Stimulated activated CD4-positive, alpha-beta T cell treated with anti-CD3 and anti-CD28 coated beads, Interleukin-12 subunit alpha, Interleukin-12 subunit beta, amount 100 ng/mL, for 24 hours (primary cell): ENCODE measurements at places on chromosomes 4 and X.

GRCh38 chr4:38008571-38009021 is 48.4 kb downstream of the PTTG2 start:
- no peak for DNase-seq

DNA sequence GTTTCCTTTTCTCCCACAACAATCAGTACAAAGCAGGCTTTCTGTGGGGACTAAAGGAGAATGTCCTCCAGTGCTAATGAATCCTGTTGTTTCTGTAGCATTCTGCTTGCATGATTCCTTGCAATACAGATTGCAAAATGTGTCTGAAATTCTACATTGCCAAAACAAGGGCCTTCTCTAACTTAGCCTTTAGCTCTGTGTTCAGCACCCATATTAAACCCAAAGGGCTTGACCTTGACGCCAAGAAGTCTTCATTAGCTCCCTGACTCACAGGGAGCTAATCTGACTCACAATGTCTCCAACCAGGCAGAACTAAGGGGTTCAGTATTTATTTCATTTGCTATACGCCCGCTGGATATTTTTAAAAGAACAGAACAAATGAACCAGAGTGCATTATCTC is 241.4 kb upstream of the CLNK start:
- DNase-seq, result no peak

DNA sequence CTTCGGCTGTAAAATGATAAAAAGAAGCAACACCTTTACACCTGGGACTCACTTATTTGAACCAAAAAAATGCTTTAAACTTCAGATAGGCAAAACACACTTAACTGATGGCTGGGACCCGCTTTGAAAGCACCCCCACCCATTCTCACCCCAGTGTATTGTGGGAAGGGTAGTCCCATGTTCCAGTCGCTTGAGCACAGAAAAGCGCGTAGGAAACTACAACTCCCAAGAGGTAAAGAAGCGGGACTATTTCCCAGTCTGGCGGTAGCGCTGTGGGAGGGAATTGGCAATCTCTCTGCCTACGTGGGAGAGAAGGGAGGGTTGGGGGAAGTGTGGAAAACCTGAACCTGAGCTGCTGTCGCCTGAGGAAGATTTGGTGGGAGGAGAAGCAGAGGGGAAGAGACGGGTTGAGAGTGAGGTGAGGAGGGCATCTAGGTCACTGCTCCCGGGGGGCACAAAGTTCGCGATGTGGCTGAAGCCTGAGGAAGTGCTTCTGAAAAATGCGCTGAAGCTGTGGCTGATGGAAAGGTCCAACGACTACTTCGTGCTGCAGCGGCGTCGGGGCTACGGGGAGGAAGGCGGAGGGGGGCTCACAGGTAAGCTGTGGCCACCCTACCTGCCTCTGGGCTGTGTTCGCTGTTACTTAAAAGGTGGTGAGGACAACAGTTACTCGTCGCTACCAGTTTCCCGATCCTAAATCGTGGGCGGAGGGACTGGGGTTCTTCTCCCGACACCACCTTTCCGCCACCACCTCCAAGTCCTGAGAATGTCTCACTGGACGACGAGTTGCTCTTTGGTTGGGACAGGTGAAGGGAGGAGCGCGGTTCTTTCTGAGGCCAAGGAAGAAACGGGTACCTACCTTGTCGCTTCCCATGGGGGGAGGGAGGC is at the start of gene TBC1D8B:
TSS of gene TBC1D8B (plus strand) at position 286 of the 888 bp plus-strand sequence. CDS start at position 467, 181 bp downstream.
- DNase-seq, result peak; percentile 5

DNA sequence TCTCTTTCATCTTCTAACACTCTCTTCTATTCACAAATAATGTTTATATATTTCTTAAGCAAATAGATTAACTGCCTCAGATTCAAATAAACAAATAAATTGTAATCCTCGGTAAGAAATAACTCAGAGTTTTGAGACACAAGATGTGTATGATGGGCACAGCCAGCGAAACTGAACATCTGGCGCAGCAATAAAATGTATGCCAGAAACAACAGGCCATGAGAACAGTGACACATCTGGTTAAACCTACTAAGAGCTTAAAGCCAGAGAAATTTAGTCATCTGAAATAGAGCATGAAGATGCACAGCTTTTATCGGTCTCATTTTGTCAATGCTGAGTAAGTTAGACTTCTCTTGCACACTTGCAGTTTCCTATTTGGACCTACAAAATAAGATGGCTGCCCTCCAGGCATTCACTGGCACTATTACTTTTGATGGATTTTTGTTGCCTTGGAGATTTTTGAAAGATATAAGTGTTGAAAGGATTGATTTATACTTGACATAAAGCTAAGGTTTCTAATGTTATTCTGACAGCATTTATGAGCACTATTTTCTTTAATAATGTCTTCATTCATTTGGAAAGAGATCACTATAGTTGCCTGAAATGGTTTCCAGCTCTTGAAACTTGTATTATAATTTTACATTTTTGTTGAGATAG is 1444.0 kb downstream of the PCDH18 start:
- DNase-seq, result no peak

DNA sequence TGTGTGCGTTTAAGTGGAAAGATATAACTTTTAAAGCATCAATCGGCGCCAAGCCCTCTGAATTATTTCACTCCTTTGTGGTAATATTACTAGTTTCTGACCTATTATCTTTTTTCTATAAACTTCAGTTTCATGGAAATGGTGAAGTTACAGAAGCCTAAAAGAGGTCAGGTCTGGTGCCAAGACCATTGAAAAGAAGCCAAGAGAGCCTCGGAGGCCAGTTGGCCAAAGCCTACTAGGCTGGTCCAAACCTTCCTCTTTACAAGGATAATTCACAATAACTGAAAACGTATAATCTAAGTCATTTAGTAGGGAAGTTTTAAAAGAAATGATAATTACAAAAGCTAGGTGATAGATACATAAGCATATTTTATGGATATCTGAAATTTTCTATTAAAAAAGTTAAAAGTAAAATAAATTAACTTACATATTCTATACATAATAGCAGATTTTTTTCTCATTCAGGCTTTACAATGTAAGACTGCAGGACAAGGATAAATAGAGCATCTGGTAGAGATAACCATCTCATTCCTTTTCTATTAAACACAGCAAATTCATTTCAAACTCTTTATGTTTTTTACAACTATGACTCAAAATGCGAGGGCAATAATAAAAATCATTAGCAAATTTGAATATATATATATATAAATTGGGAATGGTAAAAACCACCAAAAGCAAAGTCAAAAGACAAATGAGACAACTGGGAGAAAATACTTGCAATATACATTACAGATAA is 49.2 kb downstream of the WDFY3 start:
- no peak for DNase-seq

- no peak for DNase-seq
Observed at GRCh38 chrX:101057093-101057714, 5.3 kb upstream of the TRMT2B start.

- peak; percentile 29 for DNase-seq
Observed at GRCh38 chr4:147590249-147590920, 26.8 kb upstream of the TMEM184C start.

GRCh38 chrX:38080808-38081207 is 74.5 kb downstream of the SYTL5 start:
- no peak for DNase-seq

DNA sequence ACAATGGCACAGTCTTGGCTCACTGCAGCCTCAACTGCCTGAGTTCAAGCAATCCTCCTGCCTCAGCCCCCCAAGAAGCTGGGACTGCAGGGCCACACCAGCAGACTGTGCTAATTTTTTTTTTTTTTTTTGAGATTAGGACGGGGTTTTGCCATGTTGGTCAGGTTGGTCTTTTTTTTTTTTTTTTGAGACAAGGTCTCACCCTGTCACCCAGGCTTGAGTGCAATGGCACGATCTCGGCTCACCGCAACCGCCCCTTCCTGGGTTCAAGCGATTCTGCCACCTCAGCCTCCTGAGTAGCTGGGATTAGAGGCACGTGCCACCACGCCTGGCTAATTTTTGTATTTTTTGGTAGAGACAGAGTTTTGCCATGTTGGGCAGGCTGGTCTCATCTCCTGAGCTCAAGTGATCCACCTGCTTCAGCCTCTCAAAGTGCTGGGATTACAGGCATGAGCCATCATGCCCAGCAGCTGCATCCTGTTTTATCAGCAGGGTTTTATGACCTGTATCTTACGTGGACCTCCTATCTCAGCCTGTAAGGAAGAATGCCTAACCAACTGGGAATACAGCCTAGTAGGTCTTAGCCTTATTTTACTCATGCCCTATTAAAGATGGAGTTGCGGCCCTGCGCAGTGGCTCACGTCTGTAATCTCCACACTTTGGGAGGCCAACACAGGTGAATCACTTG is 13.2 kb upstream of the MRPL1 start:
- DNase-seq, result no peak

- no peak for DNase-seq
Observed at GRCh38 chrX:109812236-109812635, 79.2 kb upstream of the ACSL4 start.

GRCh38 chr4:15116509-15117079 is 114.3 kb downstream of the CPEB2 start:
- DNase-seq, result no peak

- DNase-seq, result no peak
Observed at GRCh38 chr4:128825226-128825625, 15.7 kb downstream of the JADE1 start.

- DNase-seq, result no peak
Observed at GRCh38 chrX:5965406-5965805, 263.3 kb downstream of the NLGN4X start.

DNA sequence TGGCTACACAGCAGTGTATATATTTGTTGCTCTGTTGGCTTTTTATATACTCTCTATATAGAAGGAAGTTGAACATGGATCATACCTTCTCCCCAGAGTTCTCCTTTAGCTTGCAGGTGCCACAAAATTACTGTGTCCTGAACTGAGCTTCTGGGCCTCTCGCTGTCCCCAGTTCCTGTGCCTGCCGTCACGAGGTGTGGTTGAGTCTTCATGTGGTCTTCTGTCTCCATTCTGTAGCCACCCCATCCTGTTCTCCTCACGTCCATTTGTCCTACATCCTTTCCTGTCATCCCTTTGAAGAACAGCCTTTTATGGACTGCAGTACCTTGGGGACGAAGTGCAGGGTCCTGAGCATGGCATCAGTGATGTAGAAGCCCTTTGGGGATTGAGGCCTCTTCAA is 14.5 kb downstream of the TMEM131L start:
- DNase-seq, result no peak
